ENCODE measurements at places on chromosomes 5 and 9. TPM values are rescaled to one million over a fixed set of nuclear protein-coding genes. Genes with fewer than 3 reads are reported as not detected.

Gene PFN3
- not detected for total RNA-seq

Gene CDC20B
- total RNA-seq = 0.48 TPM

GRCh38 chr5:107195890-107196395 lies 474.8 kb downstream of the EFNA5 start:
- no peak overlapping the region for H3K4me3 ChIP-seq
- H3K36me3 ChIP-seq = no peaks in the 10 kb centered on the region
- H3K27me3 ChIP-seq = no peaks in the 10 kb centered on the region
- no peaks in the 10 kb centered on the region for H3K4me1 ChIP-seq
- DNase-seq = no peak
- no peak overlapping the region for H3K27ac ChIP-seq

- no peak overlapping the region for H3K4me3 ChIP-seq
- H3K4me1 ChIP-seq = peaks cover 4% of the 10 kb centered on the region
- no peaks in the 10 kb centered on the region for H3K27me3 ChIP-seq
- no peak for DNase-seq
- H3K27ac ChIP-seq = no peak overlapping the region
- H3K36me3 ChIP-seq = peaks cover 3% of the 10 kb centered on the region
These were observed 15.4 kb downstream of the FAM174A start for GRCh38 chr5:100550531-100551051.

DNA sequence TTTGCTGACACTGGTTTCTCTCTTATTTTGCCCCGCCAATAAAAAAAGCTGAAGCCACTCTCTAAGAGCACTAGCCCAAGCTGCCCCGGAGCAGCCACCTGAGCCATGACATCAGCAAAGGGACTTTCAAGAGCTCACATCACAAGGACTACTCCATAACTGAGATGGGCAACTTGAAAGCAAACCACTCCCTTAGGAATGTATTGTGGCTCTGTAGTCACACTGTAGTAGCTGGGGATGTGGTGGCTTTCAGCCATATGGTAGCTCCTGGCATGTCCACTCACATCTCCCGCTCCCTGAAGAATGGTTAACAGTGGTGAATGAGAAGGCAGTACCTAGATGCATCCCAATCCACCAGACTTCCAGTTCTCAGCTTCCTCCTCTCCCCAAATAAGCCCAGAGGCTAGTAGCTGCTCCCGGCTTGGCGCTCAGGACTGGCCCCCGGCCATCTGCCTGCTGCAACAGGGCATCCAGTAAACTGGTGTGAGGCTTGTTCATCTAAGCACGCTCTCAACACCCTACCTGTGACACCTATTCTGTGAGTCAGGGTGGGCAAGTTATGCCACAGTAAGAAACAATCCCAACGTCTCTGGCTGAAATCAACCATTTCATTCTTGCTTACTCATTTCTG lies 63.7 kb downstream of the S1PR3 start:
- H3K36me3 ChIP-seq = no peaks in the 10 kb centered on the region
- no peak overlapping the region for H3K27ac ChIP-seq
- no peaks in the 10 kb centered on the region for H3K4me1 ChIP-seq
- DNase-seq = no peak
- H3K27me3 ChIP-seq = no peaks in the 10 kb centered on the region
- no peak overlapping the region for H3K4me3 ChIP-seq

DNA sequence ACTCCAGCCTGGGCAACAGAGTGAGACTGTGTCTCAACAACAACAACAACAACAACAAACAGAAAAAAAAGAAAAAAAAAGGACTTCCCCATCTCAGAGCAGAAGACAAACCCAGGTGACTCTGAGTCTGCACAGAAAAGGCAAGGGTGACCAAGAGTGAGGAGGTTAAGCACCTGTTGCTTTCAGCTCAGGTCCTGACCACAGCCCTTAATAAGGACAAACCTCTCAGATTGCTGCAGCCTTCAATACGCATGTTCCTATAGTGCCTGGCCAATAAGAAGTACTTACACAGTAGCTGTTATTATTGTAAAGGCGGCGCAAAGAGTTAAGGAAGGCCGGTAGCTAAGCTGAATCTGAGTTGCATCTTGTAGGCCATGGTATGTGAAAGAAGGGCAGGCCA lies 102.3 kb upstream of the MSX2 start:
- no peaks in the 10 kb centered on the region for H3K4me1 ChIP-seq
- no peak overlapping the region for H3K27ac ChIP-seq
- H3K4me3 ChIP-seq = no peak overlapping the region
- H3K36me3 ChIP-seq = no peaks in the 10 kb centered on the region
- H3K27me3 ChIP-seq = no peaks in the 10 kb centered on the region
- no peak for DNase-seq

Gene PHF2
- 29.5 TPM for total RNA-seq

Gene RNF183
- 0.37 TPM for total RNA-seq

- H3K4me3 ChIP-seq = no peak overlapping the region
- peaks cover 8% of the 10 kb centered on the region for H3K27me3 ChIP-seq
- H3K27ac ChIP-seq = no peak overlapping the region
- no peaks in the 10 kb centered on the region for H3K4me1 ChIP-seq
- no peak for DNase-seq
These were observed 84.0 kb downstream of the PALM2AKAP2 start for GRCh38 chr9:109863961-109864360.

GRCh38 chr5:117486261-117486660 lies 911.6 kb upstream of the SEMA6A start:
- no peak for DNase-seq
- no peaks in the 10 kb centered on the region for H3K27me3 ChIP-seq
- H3K27ac ChIP-seq = no peak overlapping the region
- H3K4me1 ChIP-seq = no peaks in the 10 kb centered on the region
- no peak overlapping the region for H3K4me3 ChIP-seq

GRCh38 chr9:28720746-28721145 lies 1147.5 kb upstream of the C9orf72 start:
- no peak overlapping the region for H3K27ac ChIP-seq
- no peaks in the 10 kb centered on the region for H3K4me1 ChIP-seq
- no peak overlapping the region for H3K4me3 ChIP-seq
- no peak for DNase-seq
- no peaks in the 10 kb centered on the region for H3K36me3 ChIP-seq
- H3K27me3 ChIP-seq = no peaks in the 10 kb centered on the region

- H3K36me3 ChIP-seq = no peaks in the 10 kb centered on the region
- no peak overlapping the region for H3K4me3 ChIP-seq
- DNase-seq = no peak
- H3K27ac ChIP-seq = no peak overlapping the region
- no peaks in the 10 kb centered on the region for H3K27me3 ChIP-seq
These were observed 15.9 kb downstream of the ENG start for GRCh38 chr9:127838375-127839078.

Gene MYOZ3
- not detected for total RNA-seq

GRCh38 chr5:75677607-75678006 lies 39.6 kb downstream of the POC5 start:
- peaks cover 7% of the 10 kb centered on the region for H3K4me1 ChIP-seq
- peak overlapping the region; percentile 68 for H3K27ac ChIP-seq
- no peak for DNase-seq

DNA sequence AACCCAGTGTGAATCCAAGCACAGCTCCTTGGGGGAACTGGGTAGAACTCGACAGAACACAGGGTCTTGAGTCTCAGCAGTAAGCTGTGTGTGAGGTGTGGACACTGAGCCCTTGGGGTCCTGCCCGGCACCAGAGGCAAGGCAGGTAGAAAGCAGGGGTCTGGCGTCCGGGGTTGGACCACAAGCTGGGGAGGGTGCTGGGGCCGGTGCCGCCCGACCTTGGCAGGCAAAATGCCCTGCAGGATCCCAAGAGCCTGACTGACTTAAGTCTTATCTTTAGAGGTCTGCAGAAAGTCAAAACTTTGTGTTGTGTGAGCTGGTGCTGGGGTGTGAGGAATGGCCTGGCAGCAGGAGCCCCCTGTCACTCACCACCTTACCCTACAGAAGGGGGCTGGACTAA lies 49.3 kb downstream of the HABP4 start:
- no peak overlapping the region for H3K4me3 ChIP-seq
- no peaks in the 10 kb centered on the region for H3K4me1 ChIP-seq
- H3K27me3 ChIP-seq = no peaks in the 10 kb centered on the region
- no peaks in the 10 kb centered on the region for H3K36me3 ChIP-seq
- DNase-seq = no peak

DNA sequence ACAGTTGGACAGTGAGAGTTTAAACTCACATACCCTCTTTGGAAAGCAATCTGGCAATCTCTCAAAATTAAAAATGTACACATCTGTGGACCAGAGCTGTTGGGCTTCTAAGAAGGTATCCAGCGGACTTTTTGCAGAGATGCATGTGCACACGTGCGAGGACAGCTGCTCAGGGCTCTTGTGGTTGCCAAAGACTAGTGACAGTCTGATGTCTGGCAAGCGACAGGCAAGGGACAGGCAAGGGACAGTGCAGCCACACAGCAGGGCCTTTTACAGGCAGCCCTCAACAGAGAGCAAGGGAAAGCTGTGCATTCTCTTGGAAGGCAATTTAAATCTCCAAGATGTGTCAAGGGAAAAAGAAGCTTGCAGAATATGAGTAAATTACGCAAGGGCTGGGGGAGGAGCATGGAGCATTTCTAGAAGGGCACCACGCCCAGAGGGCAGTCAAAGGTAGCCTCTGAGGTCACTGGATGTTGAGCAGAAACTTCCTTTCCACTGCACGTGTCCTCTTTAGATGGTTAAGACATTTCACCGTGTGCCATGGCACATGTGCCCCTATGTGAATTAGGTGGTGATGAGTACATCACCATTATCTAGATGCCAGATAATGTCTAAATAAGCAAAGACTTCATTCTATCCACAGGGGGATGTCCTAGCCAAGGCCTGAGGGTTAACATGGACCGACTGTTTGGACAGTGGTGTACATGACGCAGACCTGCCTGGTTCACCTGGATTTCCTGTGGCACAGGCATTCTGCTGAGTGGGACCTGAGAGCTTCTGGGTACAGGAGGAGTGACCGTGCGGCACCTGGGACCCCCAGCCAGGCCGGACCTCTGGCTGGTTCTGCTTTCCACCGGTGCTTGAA lies 9.1 kb downstream of the GFPT2 start:
- peaks cover 14% of the 10 kb centered on the region for H3K27me3 ChIP-seq
- no peaks in the 10 kb centered on the region for H3K4me1 ChIP-seq
- no peaks in the 10 kb centered on the region for H3K36me3 ChIP-seq
- no peak overlapping the region for H3K4me3 ChIP-seq
- no peak overlapping the region for H3K27ac ChIP-seq
- no peak for DNase-seq

- no peak overlapping the region for H3K27ac ChIP-seq
- peaks cover 19% of the 10 kb centered on the region for H3K27me3 ChIP-seq
- H3K36me3 ChIP-seq = no peaks in the 10 kb centered on the region
- no peak overlapping the region for H3K4me3 ChIP-seq
- DNase-seq = no peak
- peaks cover 6% of the 10 kb centered on the region for H3K4me1 ChIP-seq
These were observed 38.9 kb upstream of the TLX3 start for GRCh38 chr5:171270136-171270535.

Gene UGT3A2
- not detected for total RNA-seq

DNA sequence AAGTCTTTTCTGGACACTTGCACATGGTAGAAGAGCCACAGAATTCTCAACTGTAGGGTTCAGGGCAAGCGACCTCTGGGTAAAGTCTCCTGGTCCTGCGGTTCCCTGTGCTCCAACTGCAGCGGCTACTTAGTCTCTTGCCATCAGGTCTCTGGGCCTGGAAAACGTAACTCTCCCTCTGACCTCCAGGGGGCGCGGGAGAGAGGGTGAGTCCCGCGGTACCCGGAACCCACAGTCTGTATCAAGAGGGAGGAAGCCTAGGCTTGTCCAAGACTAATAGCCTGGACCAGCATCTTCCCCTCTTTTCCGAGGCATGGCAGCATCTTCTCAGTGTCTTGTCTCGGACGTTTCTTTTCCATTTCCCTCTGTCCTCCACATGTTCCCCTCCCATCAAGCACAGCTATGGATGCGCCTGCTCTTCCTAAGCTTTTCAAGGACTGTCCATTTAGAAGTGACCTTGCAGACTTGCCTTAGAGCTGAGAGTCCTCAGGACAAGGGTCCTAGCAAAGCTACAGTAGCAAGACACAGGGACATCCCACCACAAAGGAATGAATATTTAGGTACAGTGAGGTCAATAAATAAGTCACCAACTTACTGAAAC lies 59.3 kb downstream of the FSTL4 start:
- peaks cover 31% of the 10 kb centered on the region for H3K27me3 ChIP-seq
- H3K27ac ChIP-seq = no peak overlapping the region
- peaks cover 3% of the 10 kb centered on the region for H3K4me1 ChIP-seq
- peak; percentile 63 for DNase-seq
- H3K4me3 ChIP-seq = no peak overlapping the region

Gene PCDHGB4
- total RNA-seq = not detected

Gene GPR150
- total RNA-seq = 1.0 TPM

- H3K4me3 ChIP-seq = no peak overlapping the region
- H3K27ac ChIP-seq = no peak overlapping the region
- DNase-seq = no peak
- peaks cover 11% of the 10 kb centered on the region for H3K36me3 ChIP-seq
These were observed 5.3 kb upstream of the IFNK start for GRCh38 chr9:27518809-27519208.

DNA sequence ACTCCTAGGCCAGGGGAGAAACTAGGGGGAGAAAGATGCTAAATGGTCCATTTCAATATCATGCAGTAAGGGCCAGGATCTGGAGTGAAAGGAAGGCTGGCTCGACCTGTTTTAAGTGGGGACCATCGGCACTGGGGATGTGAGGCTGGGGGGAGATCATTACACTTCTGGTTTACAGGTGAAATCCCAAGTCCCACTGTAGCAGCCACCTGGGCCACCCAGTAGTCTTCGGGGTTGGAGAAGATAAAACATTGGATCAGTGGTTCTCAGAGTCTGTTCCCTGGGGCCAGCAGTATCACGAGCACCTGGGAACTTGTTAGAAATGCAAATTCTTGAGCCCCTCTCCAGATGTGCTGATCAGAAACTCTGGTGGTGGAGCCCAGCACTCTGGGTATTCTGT lies 111.3 kb upstream of the ALDH1B1 start:
- no peak overlapping the region for H3K27ac ChIP-seq
- no peak overlapping the region for H3K4me3 ChIP-seq
- peaks cover 6% of the 10 kb centered on the region for H3K27me3 ChIP-seq
- DNase-seq = no peak
- peaks cover 18% of the 10 kb centered on the region for H3K4me1 ChIP-seq
- no peaks in the 10 kb centered on the region for H3K36me3 ChIP-seq

Gene GALT
- total RNA-seq = 119 TPM

DNA sequence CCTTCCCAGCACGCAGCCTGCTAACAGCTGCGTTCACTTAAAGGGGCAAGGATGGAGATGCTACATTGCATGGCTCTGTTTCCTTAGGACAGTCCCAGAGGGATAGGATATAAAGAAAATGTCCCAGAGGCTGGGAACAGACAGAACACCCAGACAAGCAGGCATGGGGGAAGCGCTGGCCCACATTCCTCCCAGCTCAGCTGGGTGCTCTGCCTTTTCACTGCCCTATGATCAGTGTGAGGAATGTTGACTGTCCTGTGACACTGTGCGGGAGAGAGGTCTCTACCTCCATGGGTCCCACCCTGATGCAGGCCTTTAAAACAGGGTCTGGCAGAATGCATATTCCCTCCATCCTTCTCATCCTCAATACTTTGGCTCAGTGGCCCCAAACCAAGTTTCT lies 459.4 kb upstream of the DMAC1 start:
- no peak overlapping the region for H3K4me3 ChIP-seq
- no peak for DNase-seq
- H3K27me3 ChIP-seq = peaks cover 4% of the 10 kb centered on the region

Gene KIF12
- not detected for total RNA-seq

Gene ZDHHC21
- total RNA-seq = 6.0 TPM

- no peak overlapping the region for H3K27ac ChIP-seq
- peaks cover 20% of the 10 kb centered on the region for H3K4me1 ChIP-seq
- H3K27me3 ChIP-seq = peaks cover 83% of the 10 kb centered on the region
- DNase-seq = no peak
- no peak overlapping the region for H3K4me3 ChIP-seq
These were observed 7.5 kb downstream of the LHX6 start for GRCh38 chr9:122221183-122221811.

All from activated naive CD8-positive, alpha-beta T cell treated with anti-CD3 and anti-CD28 coated beads, Interleukin-2, amount 10 ng/mL, durations not matched to agents 7 days and 5 days (primary cell).